ENCODE measurements at places on chromosomes 1 and 21.
A peak's percentile ranks its signal among the peaks of the same experiment; 100 is the strongest.

DNA sequence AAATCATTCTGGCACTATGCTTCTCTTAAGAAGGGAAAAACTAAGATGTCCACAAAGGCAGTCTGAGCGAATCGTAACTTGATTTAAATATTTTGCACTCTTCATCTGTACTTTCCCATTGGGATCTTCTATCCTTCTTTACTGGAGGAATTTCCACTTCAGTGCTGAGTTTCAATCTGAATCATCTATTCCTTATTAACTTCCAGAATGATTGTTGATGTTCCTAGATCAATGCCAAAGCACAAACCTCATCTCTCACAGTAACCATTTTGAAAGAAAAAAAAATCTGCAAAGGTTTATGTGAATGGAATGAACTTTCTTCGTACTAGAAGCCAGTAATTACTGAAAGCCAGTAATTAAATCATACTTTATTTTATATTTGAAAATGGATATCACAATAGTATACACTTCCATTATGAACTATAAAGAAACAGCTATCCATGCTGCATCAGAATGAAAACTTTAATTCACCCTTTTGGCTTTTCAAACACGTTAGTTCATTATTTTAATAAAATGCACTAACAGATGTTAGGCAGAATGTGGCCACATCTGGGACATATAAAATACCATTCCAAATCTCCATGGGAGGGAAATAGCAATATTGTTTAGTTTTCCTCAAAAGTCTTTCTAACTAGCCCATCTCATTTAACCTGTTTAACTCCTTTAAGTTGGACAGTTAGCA, 5.5 kb upstream of the RNF2 start:
- DNase-seq = no peak

GRCh38 chr21:26529526-26529925, 43.6 kb downstream of the CYYR1 start:
- no peak for DNase-seq

DNA sequence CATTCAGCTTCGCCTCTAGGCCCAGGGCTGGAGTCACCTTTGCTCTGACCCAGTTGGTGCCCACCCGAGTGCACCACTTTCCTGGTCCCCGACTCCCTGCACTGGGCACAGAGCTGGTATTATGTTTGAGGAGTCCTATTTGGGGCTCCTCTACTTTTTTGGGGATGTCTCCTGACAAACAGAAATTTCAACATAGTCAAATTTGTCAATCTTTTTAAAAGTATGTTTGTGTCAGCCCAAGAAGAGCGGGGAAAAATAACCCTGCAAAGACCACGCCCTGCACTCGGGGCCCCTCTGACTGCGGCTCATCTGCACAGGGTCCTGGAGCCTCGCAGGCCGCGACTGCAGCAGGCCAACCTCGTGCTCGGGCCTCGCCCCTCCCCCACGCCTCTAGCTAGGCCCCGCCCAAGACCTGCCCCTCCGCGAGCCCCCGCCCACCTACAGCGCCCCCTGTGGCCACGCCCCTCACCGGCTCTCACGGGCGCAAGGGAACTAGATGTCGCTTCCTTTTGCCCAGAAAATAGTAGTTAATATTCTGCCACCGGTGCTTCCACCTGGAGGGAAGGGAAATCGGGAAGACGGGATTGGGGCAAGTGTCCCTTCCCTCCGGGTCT, 11.4 kb downstream of the FAM229A start:
- DNase-seq = peak; percentile 84

GRCh38 chr1:55277377-55278130, 62.4 kb upstream of the USP24 start:
- peak; percentile 72 for DNase-seq

GRCh38 chr1:115748401-115749150, 19.9 kb downstream of the CASQ2 start:
- no peak for DNase-seq

DNA sequence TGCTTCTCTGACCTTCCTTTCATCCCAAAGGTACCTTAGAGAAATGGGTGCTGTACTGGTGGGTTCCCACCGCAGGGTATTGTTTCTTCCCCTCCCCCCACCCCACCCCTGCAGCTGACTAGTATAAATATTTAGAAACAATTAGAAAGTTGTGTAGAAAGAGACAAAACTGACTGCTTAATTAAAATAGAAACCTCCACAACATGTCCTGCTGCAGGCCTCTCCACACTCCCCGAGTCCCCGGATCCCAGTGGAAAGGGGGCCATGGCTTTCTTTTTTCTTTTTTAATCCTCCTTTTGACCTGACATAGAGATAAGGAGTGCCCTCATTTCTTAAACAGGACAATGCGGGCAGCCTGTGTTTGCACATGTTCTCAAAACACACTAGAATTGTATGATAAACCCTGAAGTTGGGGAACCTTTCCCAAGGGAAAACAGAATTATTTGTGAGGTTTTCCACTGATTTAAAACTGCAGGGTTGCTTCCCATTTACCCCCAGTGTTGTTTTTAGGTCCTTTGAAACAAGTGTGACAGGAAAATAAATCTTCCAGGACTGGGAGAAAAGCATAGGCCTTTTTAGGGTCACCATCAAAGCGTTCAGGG, 1.7 kb downstream of the RHOU start:
- DNase-seq = no peak

DNA sequence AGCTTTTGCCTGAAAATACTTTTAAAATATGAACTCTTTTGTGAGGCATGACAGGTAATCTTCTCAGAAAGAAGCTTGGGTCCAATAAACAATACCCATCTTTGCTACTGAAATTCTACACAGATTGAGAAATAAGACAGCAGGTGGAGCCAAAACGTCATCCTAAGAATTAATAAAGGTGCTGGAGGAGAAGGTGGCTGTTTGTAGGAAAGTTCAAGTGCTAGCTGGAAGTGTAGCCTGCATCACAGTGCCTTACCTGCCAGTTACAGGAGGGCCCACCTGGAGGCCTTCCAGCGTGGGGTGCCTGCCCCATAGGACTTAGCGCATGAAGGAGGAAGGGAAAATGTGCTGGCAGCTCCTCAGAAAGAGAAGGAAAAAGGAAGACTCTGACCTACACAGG, 93.7 kb downstream of the TTC3 start:
- no peak for DNase-seq

- DNase-seq = no peak
Observed at GRCh38 chr21:45889961-45890360, 91.6 kb upstream of the COL6A1 start.

- DNase-seq = no peak
Observed at GRCh38 chr1:199129247-199129646, 490.4 kb downstream of the PTPRC start.

DNA sequence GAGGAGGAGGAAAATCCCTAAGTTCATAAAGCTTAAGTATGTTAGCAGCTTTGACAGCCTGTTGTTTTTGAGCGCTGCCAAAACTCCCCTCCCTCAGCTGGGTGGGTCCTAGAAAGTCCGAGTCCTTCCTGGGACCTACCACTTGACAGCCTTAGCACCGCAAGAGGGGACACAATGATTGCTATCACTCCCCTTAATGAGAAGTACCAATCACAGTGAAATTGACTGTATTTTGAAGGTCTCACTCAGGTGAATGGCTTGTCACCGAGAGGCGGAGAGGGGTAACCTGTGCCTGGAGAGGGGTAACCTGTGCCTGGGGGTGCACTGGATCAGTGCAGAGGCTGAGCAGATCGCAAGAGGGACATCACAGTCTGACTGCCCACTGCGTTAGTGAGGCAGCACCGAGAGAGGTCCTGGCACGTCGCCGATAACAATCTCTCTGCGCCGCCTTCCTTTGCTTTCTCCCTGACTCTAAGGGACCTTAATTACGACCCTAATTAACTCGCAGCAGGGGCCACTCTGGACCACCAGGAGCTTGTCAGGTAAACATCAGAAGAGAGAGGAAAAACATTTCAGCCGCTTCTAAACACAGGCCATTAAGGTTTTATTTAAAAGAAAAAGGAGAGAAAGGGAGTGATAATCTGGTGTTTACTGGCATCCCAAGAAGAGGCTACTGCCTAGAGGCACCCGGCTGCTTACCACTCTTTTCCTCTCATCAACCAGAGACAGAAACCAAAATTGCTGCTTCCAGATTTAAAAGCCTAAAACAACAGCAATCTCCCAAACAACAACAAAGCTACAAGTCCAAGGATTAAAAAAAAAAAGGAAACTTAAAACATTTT, 25.7 kb upstream of the KCNK1 start:
- no peak for DNase-seq

- no peak for DNase-seq
Observed at GRCh38 chr1:72524021-72524420, 241.7 kb upstream of the NEGR1 start.

DNA sequence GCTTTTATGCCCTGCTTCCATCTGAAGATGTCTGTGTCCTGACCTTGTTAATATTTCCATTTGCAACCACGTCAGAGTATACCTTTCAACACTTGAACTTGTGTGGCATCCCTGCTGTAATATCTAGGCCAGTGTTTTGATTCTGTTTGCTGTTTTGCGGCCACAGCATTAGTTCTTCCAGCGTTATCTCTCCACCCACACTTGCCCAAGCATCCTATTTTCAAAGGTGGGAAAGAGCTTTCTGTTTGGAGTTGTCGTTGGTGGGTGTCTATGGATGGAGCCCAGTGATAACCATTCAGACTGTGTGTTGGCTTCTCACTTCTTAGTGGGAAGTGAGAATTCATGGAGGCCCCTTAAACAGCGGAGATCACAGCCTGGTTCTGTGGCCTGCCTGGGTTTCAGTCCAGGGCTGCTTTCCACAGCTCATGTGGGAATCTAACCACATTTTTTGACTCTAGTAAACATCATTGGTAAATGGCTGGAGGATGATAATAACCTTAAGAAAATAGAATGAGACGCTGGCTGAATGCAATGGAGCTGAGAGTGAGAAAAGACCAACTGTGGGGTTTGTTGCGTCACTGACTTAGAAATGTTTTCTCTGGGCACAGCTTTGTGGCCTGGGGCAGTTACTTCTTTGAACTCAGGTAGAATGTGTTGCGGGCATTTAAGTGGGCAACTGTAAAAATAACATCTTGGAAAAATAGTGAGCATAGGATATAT, 7.6 kb downstream of the TENT5C start:
- DNase-seq = no peak

DNA sequence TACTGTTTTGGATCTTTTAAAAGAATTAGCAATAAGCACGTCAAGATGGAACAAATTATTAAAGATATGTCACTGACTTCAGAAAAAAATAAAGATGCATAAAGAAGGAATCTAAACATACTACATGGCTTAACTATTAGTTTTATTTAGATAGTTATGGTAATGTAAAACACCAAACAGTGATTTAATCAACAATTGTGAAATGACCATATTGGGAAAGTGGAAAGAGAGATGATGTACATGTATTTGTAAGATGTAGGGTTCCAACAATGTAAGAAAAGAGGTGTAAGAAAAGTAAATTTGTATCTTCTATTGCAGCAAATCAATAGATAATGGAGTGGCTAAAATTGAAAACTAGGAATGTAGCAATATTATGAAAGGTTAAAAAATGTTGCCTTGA, 6.4 kb upstream of the AIM2 start:
- DNase-seq = no peak

- DNase-seq = no peak
Observed at GRCh38 chr1:225888289-225888897, 553 bp downstream of the LEFTY1 start.

DNA sequence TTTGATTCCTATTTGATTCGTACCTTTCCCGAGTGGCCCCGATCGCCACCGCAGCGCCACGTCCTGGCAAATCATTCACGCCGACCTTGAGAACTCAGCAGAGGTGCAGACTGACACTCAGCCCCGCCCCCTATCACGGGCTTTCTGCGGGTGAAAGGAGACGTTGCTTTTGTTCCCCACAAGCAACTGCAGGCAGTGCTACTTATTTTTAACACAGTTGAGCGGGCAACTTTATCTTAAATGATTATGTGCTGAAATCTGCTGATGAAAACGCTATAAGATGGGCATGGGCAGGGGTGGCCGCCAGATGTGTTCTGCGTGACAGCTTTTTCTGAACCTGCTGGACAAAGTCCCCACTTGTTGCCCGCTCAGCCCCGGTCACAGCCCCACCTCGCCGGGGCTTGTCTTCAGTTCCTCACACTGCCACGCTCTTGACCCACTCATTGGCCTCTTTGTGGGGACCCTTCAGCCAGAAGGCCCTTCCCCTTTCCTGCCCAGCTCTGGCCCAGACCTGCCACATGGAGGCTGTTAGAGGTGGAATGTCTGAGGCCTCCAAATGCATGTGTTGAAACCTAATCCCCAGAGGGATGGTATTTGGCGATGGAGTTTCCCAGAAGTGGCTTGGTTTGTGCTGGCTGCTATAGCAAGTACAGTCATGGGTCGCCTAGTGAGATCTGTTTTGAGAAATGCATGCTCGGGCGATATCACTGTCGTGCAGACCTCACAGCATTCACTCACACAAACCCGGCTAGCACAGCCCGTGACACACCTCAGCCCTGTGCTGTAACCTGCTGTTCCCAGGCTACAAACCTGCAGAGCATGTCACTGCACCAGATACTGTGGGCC, 15.7 kb upstream of the PDXK start:
- no peak for DNase-seq

- DNase-seq = no peak
Observed at GRCh38 chr1:11882814-11883538, 24.2 kb upstream of the NPPB start.

GRCh38 chr1:154400381-154400801, 4.8 kb upstream of the IL6R start:
- DNase-seq = no peak

- no peak for DNase-seq
Observed at GRCh38 chr1:174051956-174052355, 29.8 kb upstream of the RC3H1 start.

- DNase-seq = no peak
Observed at GRCh38 chr1:78797108-78797781, 147.6 kb downstream of the IFI44 start.

GRCh38 chr1:96967311-96967710, 245.7 kb downstream of the PTBP2 start:
- no peak for DNase-seq

- no peak for DNase-seq
Observed at GRCh38 chr1:20483098-20483832, 2.7 kb downstream of the CAMK2N1 start.

GRCh38 chr21:33651965-33652680, 9.8 kb downstream of the ITSN1 start:
- no peak for DNase-seq

DNA sequence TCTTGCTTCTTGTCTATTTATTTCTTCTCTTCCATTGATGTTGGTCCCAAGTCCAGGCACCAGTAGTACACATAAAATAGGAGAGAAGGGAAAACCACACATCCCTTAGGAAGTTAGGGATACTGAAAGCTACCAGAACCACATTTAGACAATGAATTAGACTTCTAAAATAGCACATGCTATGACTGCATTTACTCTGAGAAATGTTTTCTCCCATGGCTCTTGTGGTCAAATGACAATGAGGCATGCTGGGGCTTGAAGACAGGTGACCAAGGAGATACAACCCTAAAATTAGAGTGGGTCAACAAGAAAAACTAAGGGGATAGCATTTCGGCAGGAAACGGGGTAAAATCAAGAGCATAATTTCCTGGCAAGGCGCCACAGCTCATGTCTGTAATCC, 17.1 kb downstream of the MTOR start:
- no peak for DNase-seq

GRCh38 chr1:19485362-19486187, at the start of gene CAPZB:
Gene CAPZB (minus strand): TSS chr1:19485539. CDS start chr1:19485438, 101 bp downstream.
- peak; percentile 93 for DNase-seq

- peak; percentile 43 for DNase-seq
Observed at GRCh38 chr1:204307334-204307883, 52.3 kb downstream of the PLEKHA6 start.

- DNase-seq = no peak
Observed at GRCh38 chr1:75400716-75401115, 210.2 kb downstream of the SLC44A5 start.
